ENCODE measurements at places on chromosomes 6 and 20. TPM values are rescaled to one million over a fixed set of nuclear protein-coding genes. Genes with fewer than 3 reads are reported as not detected.

RAD21L1 gene
- not detected for total RNA-seq

MICA gene
- 29.4 TPM for total RNA-seq

TPX2 gene
- 117 TPM for total RNA-seq

MYCT1 gene
- 0.06 TPM for total RNA-seq

CLPSL1 gene
- total RNA-seq: not detected

KHDC1L gene
- not detected for total RNA-seq

RNGTT gene
- 9.0 TPM for total RNA-seq

MCUR1 gene
- total RNA-seq: 12.0 TPM

HLA-DRA gene
- total RNA-seq: not detected

PAK5 gene
- not detected for total RNA-seq

NINL gene
- total RNA-seq: 13.6 TPM

SLC25A27 gene
- 0.09 TPM for total RNA-seq

PTPRA gene
- 38.6 TPM for total RNA-seq

YTHDF1 gene
- total RNA-seq: 60.2 TPM

BMP5 gene
- 0.07 TPM for total RNA-seq

PROCR gene
- total RNA-seq: 129 TPM

MAFB gene
- not detected for total RNA-seq

RAET1E gene
- 2.6 TPM for total RNA-seq

NKAIN4 gene
- 10.3 TPM for total RNA-seq

GHRH gene
- not detected for total RNA-seq

TLDC2 gene
- total RNA-seq: not detected

TDRD6 gene
- not detected for total RNA-seq

PSORS1C2 gene
- total RNA-seq: not detected

TTLL9 gene
- 0.06 TPM for total RNA-seq

HTR1E gene
- not detected for total RNA-seq

GJE1 gene
- not detected for total RNA-seq

WFDC5 gene
- total RNA-seq: not detected

OTOR gene
- not detected for total RNA-seq
